ENCODE measurements at places on chromosomes 1 and 21.

DNA sequence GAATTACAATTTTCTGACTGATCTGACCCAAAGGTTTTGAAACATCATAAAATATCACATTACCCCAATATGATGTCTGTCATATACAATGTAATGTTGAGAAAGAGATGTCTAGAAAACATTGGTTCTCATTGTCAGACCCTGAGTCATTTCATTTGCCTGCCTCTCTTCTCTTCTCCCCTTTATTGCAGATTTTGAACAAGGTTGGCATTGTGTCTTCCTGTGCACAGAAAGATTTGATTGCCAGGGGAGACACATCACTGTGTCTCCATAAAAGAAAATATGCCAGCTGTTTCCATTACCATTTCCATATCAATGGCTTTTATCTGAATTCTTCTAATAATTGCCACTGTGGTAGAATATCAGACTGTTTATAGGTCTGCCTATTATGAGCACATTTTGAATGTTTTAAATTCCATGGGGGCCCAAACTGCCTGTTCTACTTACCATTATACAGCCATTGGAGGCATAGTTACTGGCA, 65.6 kb downstream of the IFI44 start:
- DNase-seq, result no peak

DNA sequence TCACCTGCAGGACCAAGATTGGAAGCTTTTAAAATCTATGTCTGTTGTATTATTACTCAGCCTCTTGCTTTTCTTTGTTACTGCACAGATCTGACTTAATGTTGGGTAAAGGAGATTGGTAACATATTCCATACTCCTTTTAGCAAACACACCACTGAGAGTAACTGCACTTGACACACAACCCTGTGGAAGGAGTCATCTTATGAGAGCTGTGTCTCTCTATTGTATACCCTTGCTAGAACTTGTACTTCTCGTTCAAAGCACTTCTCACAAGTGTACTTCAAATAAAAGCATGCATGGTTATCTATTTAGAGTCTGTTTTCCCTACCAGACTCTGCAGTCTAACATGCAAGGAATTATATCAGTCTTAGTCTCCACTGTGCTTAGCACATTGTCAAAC, 813.4 kb downstream of the ADGRL2 start:
- DNase-seq, result no peak

DNA sequence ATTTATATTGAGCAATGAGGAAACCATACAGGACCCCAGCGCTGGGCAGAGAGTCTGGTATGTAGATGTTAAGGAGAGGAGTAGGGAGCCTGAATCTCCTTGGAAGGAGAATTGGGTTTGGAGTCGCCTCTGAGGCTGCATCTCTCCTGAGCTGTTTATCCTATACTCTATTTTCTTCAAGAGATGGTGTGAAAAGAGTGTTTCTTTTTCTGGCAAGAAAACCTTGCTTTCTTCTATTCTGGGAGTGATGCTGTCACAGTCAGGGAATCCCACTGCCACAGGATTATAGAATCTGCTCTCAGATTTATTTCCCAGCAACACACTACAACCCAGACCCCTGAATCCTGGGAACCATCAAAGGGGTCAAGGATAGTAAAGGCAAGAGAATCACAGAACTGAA, 3.3 kb downstream of the LURAP1 start:
- DNase-seq, result no peak

GRCh38 chr1:85464497-85465098, 361 bp downstream of the DDAH1 start:
- peak; percentile 75 for DNase-seq

- DNase-seq, result no peak
These were observed 17.7 kb downstream of the AGRN start for GRCh38 chr1:1037366-1038327.

DNA sequence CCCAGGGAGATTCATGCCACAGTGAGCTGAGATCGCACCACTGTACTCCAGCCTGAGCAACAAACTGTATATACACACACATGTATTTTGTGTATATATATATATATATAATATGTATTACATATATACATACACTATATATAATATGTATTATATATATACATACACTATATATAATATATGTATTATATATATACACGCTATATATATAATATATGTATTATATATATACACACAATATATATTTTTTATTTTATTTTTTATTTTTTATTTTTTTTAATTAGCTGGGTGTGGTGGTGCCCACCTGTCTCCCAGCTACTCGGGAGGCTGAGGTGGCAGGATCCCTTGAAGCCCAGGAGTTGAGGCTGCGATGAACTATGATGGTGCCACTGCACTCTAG, 9.3 kb downstream of the TP73 start:
- no peak for DNase-seq

Measured in spinal cord (tissue), 10 donors.